ENCODE measurements at places on chromosomes 1 and 21.

GRCh38 chr1:204885288-204885711 is 14.6 kb downstream of the NFASC start:
- no peak for DNase-seq

DNA sequence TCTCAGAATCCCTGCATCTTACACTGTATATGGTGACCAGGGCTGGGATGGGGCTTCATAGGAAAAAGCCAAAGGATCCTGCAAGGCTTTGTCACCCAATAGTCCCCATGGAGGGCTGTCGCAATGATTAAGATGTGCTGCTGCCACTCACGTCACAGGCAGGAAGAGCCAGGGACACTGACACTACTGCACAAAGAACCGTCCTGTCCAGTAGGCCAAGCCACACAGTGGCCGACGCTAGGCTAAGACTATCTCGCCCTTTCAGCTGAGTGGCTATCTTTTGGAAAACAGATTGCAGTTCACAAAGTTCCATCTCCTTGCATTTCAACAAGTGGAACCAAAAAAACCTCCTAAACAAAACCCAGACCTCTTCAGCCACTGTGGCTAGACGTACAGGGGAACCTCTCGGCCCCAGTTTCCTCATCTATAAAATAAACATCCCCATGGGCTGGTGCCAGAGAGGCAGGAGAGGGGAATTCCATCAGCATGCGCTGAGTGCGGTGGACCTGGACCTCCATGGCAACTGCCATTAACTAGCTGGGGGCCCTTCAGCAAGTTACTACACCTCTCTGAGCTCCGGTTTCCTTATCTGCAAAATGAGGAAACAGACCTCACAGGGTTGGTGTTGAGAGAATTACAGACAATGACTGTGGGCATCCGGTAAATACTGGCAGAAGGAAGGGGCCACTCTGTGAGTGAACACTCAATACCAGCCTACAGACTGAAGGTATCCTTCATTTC is 8.7 kb downstream of the CAPZB start:
- DNase-seq = peak; percentile 94

DNA sequence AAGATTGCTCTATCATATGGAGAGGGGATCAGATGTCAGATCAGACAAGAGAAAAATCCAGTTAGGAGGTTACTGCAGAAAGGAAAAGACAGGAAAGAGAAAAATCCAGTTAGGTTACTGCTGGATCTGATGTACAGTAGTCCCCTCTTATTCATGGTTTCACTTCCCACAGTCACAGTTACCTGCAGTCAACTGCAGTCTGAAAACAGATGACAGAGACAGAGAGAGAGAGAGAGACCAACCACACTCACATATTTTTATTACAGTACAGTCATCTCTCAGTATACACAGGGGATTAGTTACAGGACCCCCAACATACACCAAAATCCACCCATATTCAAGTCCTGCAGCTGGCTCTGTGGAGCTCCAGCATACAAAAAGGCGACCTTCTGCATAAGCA is 29.3 kb downstream of the NUP133 start:
- no peak for DNase-seq

DNA sequence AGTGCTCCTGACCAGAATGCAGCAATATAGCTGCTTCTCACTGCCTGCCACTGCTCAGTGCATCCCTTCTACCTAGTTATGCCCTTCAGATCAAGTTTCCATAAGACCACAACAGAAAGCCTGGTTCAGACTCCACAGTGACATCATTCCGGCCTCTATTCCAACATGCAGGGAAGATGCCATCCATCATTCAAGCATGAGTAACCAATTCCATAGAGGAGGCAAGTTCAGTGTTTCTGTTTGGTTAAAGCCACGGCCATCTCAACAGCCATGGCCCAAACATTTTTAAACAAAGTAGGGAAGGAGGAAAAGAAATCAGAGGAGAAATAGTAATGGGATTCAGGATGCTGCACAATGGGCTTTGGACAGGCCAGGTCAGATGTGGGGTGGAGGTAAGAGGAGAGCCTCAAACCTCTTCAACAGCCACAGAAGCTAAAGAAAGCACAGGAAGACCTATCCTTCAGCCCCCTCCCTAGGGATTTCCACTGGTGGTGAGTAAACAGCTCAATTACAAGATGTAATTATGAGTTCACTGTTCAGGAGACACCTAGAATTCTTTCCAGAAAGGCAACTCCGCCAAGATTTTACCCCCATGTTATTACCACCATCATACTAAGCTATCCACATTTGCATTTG is 484.9 kb downstream of the SETD4 start:
- no peak for DNase-seq

Data from hematopoietic multipotent progenitor cell treated with erythropoietin and hydrocortisone succinate and interleukin-3 and kit ligand, for 8 days (in vitro differentiated cells).